ENCODE measurements at places on chromosomes 3 and 15. TPM values are rescaled to one million over a fixed set of nuclear protein-coding genes. Genes with fewer than 3 reads are reported as not detected.

IQCF2 gene
- total RNA-seq = not detected

IGSF11 gene
- not detected for total RNA-seq

MYRIP gene
- total RNA-seq = not detected

SLC6A1 gene
- total RNA-seq = not detected
